Hematopoietic multipotent progenitor cell treated with erythropoietin and hydrocortisone succinate and interleukin-3 and kit ligand, for 6 days (in vitro differentiated cells): ENCODE measurements at places on chromosomes 2 and 18.
A peak's percentile ranks its signal among the peaks of the same experiment; 100 is the strongest.

- DNase-seq: no peak
These were observed 53.4 kb downstream of the ZNF638 start for GRCh38 chr2:71385012-71385411.

- DNase-seq: peak; percentile 33
These were observed 9.4 kb downstream of the CTIF start for GRCh38 chr18:48548011-48548771.

GRCh38 chr2:623130-623922 lies 53.9 kb downstream of the TMEM18 start:
- no peak for DNase-seq

DNA sequence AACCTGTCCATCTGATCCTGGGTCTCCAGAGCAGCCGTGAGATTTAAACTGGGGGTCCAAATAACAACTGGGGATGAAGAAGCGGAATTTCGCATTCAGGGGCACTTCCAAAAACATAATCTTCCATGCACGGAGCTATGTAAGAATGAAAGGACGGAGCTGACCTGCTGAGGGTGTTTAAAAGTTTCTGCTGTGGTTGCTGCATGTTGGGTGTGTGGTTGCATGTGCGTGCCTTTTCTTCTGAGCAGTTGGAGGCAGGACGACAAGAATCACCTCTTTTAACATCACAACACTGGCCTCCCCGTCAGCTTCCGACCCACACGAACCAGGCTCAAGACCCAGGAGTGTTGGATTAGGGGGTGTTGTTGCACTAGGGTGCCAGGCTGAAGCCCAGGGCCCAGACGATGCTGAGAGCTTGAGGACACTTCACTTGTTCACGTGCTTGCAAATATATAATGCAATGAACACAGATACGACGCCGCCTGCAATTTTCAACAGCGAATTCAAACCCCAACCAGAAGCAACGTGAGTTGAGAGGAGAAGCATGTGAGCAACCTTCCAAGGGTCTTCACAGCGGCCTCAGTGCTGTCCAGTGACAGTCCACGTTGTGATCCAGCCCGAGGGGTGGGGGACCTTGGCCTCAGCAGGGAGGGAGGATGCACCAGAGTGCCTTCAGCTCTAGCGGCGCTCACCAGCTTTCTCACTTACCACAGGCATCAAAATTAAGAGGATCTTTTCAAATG lies 76.0 kb upstream of the SALL3 start:
- no peak for DNase-seq

DNA sequence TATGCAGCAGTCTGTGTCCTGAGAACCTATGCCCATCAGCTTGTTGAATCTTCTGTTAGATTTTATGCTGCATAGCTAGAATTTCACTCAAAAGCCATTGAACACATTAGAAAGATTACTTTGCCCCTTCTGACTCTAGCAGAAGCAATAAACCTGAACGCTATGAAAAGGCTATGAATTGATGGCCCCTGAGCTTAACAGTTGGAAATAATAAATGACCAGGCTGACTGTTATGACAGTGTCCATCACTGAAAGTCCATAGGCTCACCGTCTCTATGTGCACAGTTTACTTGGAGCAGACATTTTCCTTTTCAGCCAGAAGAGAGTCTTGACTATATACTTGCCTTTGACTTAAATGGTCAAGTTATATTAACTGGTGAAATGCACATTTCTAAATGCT lies 1618.8 kb upstream of the ACVR2A start:
- DNase-seq: no peak

DNA sequence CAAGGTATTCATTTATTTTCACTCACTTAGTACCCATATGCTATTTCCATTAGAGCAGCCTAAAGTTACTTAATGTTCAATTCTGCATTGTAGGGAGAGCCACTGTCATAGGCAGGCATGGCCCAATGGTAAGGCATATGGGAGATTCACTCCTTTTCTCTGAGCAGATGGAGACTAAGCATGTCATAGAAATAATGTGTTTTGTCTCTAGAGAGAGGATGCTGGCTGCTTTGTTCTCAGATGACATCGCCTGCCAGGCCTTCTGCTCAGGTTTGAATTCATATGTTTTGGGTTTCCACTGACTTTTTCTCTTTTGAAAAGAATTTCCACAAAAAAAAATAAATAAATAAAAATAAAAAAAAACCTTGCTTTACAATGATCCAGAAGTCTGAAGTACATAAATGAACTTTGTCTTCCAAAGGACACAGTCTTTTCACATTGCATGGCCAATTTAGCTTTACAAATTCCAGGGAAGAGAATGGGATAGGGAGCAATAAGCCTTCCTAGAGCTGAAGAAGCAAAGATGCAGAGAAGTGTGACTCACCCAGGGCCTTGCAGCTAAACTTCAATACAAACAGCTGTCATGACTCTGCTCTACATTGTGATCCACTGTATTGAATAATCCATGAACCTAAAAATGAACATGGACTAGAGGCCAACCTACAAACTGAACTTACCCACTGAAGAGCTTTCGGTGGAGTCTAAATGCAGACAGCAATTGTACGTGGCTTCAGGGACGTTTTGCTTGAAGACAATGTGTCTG lies 422.5 kb downstream of the CMPK2 start:
- DNase-seq: no peak

GRCh38 chr2:203705178-203705577 lies 1.3 kb upstream of the CD28 start:
- DNase-seq: no peak

GRCh38 chr18:79447703-79448367 lies 52.1 kb downstream of the NFATC1 start:
- no peak for DNase-seq

- no peak for DNase-seq
These were observed 5.2 kb downstream of the ARHGAP25 start for GRCh38 chr2:68739595-68740399.

DNA sequence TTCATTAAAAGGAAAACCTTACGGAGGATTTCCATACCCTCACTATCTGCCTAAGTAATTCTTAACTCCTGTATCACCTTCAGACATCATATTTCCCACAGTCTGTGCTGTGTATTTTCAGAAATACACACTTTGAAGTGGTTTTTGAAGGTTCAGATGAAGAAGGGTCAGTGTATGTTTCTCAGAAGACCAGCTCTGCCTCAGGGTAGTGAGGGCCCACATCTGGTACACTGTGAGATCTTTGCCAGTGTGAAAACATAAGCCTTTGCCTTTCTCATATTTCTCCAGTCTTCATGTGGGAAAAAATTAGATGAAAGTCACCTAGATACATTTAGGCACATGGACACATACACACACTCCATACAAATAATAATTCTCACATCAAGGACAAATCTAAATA lies 408.4 kb downstream of the RIT2 start:
- DNase-seq: no peak

DNA sequence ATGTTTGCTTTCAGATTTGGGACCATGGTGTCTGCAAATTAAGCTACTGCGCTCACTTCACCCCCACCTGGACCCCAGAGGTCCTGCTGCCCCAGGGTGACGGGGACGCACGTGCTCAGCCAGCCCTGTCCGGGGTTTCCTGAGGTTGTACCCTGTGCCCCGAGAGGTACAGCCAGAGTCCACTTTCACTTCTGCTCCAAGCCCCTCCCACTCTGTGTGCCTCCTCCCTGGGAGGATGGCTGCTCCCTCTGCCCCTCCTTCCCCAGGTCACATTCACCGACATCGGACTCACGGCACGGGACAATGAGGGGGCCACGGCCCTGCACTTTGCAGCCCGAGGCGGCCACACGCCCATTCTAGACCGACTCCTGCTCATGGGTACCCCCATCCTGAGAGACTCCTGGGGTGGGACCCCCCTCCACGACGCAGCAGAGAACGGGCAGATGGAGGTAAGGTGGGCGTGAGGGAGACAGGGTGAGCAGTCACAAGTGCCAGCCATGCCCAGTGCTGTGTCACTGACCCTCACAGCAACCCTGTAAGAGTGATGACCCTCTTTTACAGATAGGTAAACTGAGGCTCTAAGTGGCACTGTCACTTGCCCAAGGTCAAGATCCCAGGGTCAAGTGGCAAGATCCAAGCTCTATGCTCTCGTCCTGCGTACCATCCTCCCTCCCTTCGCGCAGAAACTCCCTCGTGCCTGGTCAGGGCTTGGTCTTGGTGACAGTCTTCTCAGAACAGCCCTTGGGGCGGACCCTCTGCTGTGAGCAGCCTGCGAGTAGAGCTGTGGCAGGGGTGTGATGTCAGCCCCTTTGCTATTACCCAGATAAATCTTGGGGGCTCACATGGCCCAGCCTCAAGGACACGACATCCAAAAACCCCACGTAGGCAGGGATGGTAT lies 7.6 kb downstream of the ESPNL start:
- peak; percentile 22 for DNase-seq

DNA sequence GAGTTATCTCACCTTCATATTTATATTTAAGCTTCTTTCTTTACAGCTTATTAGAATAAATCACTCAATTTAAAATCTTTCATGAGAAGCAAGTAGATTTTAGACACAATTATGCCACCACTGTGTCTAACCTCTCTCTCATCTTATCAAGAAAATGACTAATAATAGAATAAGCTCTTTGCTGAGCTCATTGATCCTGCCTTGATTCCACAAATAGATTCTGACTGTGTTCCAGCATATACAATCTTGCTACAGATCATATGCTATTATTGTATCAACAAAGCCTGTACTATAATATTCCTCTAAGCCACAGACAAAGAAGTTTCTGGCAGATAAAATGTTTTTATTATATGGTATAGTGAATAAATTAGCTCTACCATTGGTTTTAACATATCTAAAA lies 168.7 kb upstream of the GULP1 start:
- no peak for DNase-seq

GRCh38 chr2:109648041-109648527 lies 33.9 kb downstream of the SOWAHC start:
- DNase-seq: no peak

- no peak for DNase-seq
These were observed 197.1 kb upstream of the RAB12 start for GRCh38 chr18:8412117-8412516.

- no peak for DNase-seq
These were observed 1104.0 kb upstream of the PIK3C3 start for GRCh38 chr18:40851014-40851429.

DNA sequence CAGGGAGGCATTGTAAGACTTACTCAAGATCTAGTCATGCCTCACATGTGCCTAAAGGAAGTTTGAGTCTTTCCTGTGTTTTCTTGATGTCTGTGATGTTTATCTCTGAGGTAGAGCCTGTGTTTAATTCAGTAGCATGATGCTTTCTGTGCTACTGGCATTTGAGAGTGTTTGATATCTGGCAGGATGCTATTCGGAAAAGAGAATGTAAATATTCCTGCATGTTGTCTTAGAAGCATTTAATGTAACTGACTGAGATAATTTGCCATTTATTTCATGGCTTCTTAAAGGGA lies 58.8 kb downstream of the GREB1L start:
- DNase-seq: no peak

DNA sequence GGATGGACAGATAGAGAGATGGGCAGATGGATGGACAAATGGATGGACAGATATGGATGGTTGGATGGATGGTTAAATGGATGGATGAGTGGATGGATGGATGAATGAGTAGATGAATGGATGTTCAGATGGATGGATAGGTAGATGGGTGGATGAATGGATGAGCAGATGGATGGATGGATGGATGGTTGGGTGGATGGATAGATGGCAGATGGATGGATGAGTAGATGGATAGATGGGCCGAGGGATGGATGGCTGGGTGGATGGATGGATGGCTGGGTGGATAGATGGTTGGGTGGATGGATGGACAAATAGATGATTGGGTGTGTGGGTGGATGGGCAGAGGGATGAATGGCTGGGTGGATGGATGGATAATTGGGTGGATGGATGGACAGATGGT lies 98.9 kb upstream of the OTOS start:
- DNase-seq: no peak

GRCh38 chr2:181677912-181678586 lies 2.3 kb downstream of the NEUROD1 start:
- DNase-seq: peak; percentile 93

DNA sequence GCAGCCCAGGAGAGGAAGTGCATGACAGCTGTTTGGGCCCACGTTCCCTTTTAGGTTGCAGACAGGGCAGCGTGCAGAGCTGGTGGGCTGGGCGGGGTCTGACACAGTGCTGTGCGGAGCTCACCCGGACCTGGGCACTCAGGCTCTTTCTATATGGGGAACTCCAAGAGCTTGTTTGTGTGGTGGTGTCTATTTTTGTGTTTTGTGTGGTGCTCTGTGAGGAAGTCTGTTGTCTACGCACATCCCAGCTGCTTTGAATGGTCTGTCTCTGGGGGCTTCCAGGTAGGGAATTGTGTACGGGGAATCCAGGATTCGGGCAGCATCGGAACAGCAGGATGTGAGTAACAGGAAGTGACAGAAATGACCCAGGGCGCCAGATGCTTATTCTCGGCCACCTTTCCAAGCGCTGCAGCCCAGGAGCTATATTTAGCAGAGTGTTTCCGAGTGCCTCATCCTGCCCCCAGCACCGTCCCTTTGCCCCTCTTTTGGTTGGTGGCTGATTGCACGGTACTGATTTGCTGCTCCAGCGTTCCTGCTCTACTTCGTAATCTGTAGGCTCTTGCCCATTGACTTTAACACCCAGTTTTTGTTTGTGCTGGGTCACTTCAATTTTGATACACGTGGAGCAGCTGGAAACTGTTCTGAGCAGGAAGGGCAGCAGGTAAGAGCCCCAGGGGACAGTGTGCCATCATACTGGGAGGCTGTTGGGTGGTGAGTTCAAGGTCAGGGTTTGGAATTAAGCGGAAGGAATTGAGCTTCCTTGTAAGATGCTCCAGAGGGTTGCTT lies 64.7 kb downstream of the DGKD start:
- DNase-seq: no peak

DNA sequence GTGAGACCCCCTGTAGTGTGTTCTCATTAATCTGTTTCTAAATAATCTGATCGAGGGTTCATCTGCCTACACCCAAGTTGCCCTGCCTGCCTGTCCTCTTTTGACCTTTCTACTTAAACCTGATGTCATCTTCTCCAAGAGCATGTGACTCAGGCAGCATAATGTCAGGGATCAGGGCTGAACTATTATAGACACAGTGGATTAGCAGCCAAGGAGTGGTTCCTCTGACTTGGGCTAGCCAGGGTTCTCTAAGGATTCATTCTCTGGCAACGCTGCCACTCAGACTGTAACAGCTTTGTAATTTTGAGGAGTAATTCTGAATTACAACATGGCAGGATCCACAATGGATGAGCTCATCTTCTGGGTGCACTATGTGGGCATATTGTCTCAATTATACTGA lies 124.0 kb downstream of the MDH1 start:
- DNase-seq: no peak

- no peak for DNase-seq
These were observed 84.0 kb downstream of the KLHL14 start for GRCh38 chr18:32688821-32689220.

DNA sequence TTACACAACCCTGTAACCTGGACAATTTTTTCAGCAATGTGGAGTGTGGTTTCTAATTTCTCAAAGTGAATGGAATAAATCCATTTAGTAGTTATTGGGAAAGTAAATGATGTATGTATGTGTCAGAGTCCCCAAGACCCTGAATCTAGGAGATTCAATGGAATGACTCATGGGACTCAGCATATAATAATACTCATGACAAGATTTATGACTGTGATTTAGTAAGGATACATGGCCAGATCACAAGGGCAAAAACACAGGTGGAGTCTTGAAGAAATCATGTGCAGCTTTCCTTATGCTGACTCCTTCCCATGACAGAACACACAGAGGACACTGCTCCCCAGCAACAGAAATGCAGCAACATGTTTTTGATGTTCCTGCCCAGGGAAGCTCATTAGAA lies 1877.7 kb upstream of the LRRTM1 start:
- no peak for DNase-seq

GRCh38 chr2:51717312-51717711 lies 685.4 kb upstream of the NRXN1 start:
- DNase-seq: no peak
